Activated CD4-positive, alpha-beta T cell treated with anti-CD3 and anti-CD28 coated beads, Interleukin-2, amount 10 ng/mL, durations not matched to agents 24 days and 14 days (primary cell): ENCODE measurements at places on chromosomes 16 and 17.

DNA sequence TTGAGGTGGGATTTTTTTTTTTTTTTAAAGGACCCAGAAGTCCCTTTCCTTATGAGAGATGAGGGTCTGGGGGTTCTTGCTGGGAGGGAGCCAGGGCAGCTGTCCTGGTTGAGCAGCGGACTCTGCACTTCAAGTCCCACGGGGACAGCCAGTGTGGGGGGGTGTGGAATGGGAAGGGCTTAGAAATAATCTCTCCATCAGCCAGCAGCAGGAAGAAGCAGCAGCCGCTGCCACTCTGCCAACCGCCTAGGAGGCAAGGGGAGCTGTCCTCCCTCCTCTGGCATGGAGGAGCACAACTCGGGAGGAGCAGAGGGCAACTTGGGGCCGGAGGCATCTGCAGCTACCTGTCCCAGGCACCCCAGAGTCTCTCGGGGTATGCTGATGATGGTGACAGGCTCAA is at the start of gene KCNG4:
Gene KCNG4 (minus strand): TSS at position 104 of the 400 bp plus-strand sequence. CDS start 2,527 bp downstream, outside the sequence.
- no peak for DNase-seq
- H3K27me3 ChIP-seq: peaks cover 27% of the 10 kb centered on the region
- H3K36me3 ChIP-seq: no peaks in the 10 kb centered on the region
- H3K27ac ChIP-seq: no peak within 1 kb of the TSS

- H3K27me3 ChIP-seq: peaks cover 3% of the 10 kb centered on the region
- H3K4me1 ChIP-seq: no peaks in the 10 kb centered on the region
- no peak overlapping the region for H3K4me3 ChIP-seq
- H3K36me3 ChIP-seq: no peaks in the 10 kb centered on the region
- no peak for DNase-seq
- no peak overlapping the region for H3K27ac ChIP-seq
Measured at GRCh38 chr17:41512546-41513167, 6.0 kb downstream of the KRT15 start.

- no peak overlapping the region for H3K4me3 ChIP-seq
- peaks cover 60% of the 10 kb centered on the region for H3K4me1 ChIP-seq
- DNase-seq: no peak
- no peaks in the 10 kb centered on the region for H3K27me3 ChIP-seq
- peaks cover 43% of the 10 kb centered on the region for H3K36me3 ChIP-seq
- H3K27ac ChIP-seq: no peak overlapping the region
Measured at GRCh38 chr17:2241823-2242222, 61.8 kb downstream of the SMG6 start.

GRCh38 chr17:27199948-27200347 is 94.0 kb upstream of the WSB1 start:
- peaks cover 5% of the 10 kb centered on the region for H3K27me3 ChIP-seq
- peaks cover 4% of the 10 kb centered on the region for H3K4me1 ChIP-seq
- H3K27ac ChIP-seq: no peak overlapping the region
- no peak for DNase-seq
- H3K4me3 ChIP-seq: no peak overlapping the region

DNA sequence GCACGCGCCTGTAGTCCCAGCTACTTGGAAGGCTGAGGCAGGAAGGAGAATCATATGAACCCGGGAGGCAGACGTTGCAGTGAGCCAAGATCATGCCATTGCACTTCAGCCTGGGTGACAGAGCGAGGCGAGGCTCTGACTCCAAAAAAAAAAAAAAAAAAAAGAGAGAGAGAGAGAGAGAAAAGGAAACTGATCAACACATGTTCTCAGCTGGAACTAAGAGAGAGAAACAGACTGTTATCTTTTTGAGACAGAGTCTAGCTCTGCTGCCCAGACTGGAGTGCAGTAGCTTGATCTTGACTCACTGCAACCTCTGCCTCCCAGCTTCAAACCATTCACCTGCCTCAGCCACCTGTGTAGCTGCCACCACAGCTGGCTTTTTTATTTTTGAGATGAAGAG is 60.4 kb downstream of the STH start:
- no peak overlapping the region for H3K27ac ChIP-seq
- no peak overlapping the region for H3K4me3 ChIP-seq
- DNase-seq: no peak
- peaks cover 16% of the 10 kb centered on the region for H3K4me1 ChIP-seq

DNA sequence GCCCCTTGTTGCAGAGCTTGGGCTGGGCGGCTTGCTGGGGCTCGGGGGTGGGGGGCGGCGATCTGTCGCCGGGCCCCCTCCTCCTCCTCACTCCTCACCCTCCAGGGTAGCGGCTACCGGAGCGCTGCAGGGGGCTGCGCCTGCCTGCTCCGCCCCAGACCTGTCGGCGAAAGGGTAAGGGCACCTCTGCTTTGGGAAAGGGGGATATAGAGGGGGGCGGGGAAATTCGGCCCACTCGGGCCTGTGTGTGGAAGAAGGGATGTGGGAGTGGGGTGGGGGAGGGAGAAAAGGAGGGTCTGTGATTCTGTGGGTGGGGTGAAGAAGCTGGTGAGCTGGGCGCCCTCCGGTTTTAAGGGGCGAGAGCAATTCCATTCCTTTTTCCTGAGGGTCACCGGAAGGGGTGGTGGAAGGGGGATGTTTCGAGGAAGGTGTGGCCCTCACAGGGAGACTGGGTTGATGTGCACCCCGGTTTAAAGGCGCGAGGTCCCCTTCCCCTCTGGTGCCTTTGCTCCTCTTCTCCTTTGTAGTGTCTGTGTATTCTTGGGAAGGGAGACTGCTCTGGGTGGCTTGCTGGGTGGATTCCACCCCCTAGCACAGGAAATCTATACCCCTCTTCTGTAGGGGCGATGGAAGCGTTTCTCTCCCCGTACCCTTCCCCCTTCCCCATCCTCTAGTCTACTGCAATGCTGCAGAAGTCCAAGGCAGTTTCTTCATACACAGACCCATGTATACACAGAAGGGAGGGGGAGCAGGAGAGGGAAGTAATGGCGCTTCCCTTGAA is 878 bp downstream of the TAOK1 start:
- H3K36me3 ChIP-seq: peaks cover 19% of the 10 kb centered on the region
- no peaks in the 10 kb centered on the region for H3K27me3 ChIP-seq
- H3K4me3 ChIP-seq: peak overlapping the region; percentile 95
- H3K4me1 ChIP-seq: peaks cover 32% of the 10 kb centered on the region
- H3K27ac ChIP-seq: peak overlapping the region; percentile 95

GRCh38 chr17:36861531-36861930 is 75.7 kb upstream of the LHX1 start:
- no peak overlapping the region for H3K4me3 ChIP-seq
- no peaks in the 10 kb centered on the region for H3K36me3 ChIP-seq
- DNase-seq: no peak
